Glutamatergic neuron (in vitro differentiated cells): ENCODE measurements at places on chromosomes 7 and 10.

- no peaks in the 10 kb centered on the region for H3K4me1 ChIP-seq
- no peak for DNase-seq
- H3K4me3 ChIP-seq = no peak overlapping the region
- peaks cover 2% of the 10 kb centered on the region for H3K27me3 ChIP-seq
- no peak overlapping the region for H3K27ac ChIP-seq
These were observed 27.9 kb upstream of the NRCAM start for GRCh38 chr7:108484137-108484536.

DNA sequence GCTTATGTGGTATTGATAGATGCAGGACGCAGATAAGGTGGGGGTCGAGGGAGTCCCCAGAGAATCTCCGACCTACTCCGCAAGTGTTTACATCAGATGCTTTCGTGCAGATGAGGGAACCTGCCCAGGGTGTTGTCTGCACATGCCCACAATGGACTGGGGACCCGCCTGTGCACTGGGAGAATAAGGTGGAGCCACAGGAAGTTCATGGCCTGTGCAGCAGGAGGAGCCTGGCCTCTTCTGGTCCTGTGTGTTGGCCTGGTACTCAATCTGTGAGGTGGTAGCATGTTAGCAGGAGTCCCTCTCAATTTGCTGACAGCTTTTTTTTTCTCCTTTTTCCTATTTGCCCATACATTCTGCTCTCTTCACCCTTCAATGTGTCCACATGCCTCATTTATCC, 54.1 kb upstream of the AKR1C1 start:
- peaks cover 15% of the 10 kb centered on the region for H3K36me3 ChIP-seq
- no peak overlapping the region for H3K4me3 ChIP-seq
- DNase-seq = no peak
- H3K27ac ChIP-seq = no peak overlapping the region

GRCh38 chr10:100339236-100339635, 7.8 kb upstream of the SCD start:
- DNase-seq = no peak
- H3K4me3 ChIP-seq = no peak overlapping the region
- peaks cover 8% of the 10 kb centered on the region for H3K27me3 ChIP-seq
- no peaks in the 10 kb centered on the region for H3K36me3 ChIP-seq

DNA sequence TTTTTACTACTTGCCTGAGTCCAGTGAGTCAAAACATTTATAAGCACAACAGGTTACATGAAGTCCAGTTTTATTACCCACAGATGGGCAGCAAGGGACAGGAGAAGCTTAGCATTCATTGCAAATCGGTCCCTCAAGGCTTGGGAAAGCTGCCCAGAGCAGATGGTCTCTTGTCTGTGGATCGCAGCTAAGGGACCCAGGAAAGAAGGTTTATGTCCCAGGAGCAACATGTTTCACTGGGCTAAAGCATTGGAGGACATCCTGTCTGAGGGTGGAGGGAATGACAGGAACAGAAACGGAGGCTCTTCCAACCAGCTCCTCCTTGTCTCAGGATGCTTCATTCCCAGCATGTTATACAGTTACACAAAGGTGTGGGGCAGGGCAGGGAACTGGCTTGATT, 39.3 kb downstream of the TRIM24 start:
- H3K4me3 ChIP-seq = peak overlapping the region; percentile 58
- H3K4me1 ChIP-seq = peaks cover 30% of the 10 kb centered on the region
- no peaks in the 10 kb centered on the region for H3K36me3 ChIP-seq
- H3K27me3 ChIP-seq = peaks cover 3% of the 10 kb centered on the region

DNA sequence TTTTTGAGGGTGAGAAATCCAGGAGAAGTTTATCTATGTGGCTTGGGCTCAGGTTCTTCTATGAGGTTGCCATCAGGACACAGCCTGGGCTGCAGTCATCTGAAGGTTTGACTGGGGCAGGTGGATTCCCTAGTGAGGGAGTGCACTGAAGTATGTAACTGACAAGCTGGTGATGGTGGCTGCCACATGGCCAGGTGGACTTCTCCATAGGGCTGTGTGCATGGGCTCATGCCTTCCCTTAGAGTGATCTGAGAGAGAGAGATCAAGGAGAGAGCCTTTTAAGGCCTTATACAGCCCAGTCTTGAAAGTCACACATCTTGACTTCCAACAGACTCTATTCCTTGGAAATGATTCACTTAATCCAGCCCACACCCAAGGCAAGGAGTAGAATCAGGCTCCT, 266.6 kb upstream of the PITRM1 start:
- DNase-seq = no peak
- no peak overlapping the region for H3K27ac ChIP-seq
- no peak overlapping the region for H3K4me3 ChIP-seq
- H3K4me1 ChIP-seq = no peaks in the 10 kb centered on the region
- no peaks in the 10 kb centered on the region for H3K27me3 ChIP-seq

DNA sequence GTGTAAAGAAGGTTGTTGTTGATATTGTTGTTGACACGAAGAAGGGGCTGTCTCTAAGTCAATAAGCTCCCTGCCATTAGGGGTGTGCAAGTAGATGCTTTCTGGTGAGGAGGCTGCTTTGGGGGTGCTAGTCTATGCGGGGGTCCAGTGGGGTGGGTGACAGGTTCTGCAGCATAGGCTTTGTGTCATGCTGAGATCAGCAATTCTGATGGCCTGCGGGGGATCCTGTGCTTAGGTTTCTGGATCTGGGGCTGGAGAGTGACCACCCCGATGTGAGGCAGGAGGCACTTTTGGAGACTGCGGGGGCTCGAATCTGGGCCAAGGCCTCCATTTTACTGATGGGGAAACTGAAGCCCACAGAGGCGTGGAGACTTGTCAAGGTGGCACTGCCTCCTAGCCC, 5.1 kb downstream of the AQP1 start:
- no peak overlapping the region for H3K27ac ChIP-seq
- no peaks in the 10 kb centered on the region for H3K36me3 ChIP-seq
- peaks cover 9% of the 10 kb centered on the region for H3K27me3 ChIP-seq
- DNase-seq = no peak
- peaks cover 15% of the 10 kb centered on the region for H3K4me1 ChIP-seq

GRCh38 chr10:116490028-116490662, 55.6 kb upstream of the PNLIP start:
- H3K4me3 ChIP-seq = no peak overlapping the region
- no peak for DNase-seq
- H3K4me1 ChIP-seq = peaks cover 2% of the 10 kb centered on the region
- peaks cover 5% of the 10 kb centered on the region for H3K27me3 ChIP-seq
- no peak overlapping the region for H3K27ac ChIP-seq

DNA sequence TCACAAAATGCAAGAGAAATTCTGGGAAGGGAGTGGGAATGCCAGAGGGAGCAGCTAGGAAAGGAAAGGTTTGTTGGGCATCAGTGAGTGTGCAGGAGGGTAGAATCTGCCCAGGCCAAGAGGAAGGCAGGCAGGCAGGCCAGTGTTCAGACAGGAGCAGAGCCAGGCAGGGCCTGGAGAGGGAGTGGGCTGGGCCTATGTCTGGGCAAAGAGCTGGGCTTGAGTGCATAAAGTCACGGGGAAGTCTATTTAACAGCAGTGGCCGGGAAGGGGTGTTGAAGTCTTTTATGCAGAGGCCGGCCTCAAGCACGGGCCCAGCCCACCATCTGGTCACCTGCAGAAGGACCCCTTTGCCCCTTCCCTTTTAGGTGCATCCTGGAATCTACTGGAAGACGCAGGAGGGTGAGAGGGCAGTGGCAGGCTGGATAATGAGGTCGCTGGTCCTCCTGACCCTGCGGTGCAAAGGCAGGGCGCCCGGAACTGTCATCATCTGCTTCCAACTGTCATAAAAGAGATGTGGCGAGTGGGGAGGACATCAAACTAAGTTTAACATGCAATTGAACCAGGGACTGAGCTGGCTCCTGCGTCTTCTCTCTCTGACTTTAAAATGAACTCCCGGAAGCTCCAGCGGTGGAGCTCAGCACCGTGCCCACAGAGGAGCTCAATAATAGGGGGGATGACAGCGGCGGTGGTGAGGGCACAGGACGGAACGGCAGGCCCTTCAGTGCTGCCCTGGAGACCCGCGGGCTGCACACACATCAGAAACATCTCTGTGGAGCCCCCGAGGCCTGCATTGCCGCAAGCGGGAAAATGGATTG, 29.5 kb downstream of the CARD11 start:
- peaks cover 2% of the 10 kb centered on the region for H3K36me3 ChIP-seq
- H3K27ac ChIP-seq = no peak overlapping the region
- peaks cover 4% of the 10 kb centered on the region for H3K27me3 ChIP-seq
- H3K4me1 ChIP-seq = no peaks in the 10 kb centered on the region

DNA sequence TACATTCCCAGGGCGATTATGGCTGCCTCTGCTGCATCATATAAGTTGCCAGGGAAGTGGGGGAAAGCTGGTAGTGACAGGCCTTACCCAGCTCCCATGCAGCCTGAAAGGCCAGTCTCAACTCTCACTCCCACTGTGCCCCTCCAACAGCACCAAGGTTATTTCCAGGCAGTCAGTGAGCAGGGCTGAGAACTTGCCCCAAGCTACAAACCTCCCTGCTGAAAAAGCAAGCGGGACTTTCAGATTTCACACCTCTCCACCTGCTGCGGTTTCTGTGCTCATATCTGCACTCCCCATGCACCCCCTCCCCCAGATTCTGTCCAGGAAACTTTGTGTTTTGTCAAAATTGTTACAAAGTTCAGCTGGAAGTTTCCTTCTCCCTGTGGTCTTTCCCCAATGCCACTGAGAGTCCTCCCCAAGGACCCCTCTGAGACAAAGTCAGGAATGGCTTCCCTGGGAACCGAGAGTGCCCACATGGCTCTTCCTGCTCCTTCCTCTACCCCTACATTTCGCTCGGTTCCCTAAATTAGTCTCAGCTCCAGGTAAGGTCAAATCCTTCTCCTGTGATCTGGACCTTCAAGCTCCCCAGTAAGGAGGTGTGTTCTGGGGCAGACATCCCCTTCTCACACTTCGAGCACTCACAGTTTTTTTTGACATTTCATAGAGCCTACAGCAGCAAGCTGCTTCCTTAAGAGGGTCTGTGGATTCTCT, 25.3 kb upstream of the WNT2 start:
- no peak overlapping the region for H3K4me3 ChIP-seq
- DNase-seq = no peak
- no peak overlapping the region for H3K27ac ChIP-seq
- no peaks in the 10 kb centered on the region for H3K36me3 ChIP-seq
- no peaks in the 10 kb centered on the region for H3K4me1 ChIP-seq

DNA sequence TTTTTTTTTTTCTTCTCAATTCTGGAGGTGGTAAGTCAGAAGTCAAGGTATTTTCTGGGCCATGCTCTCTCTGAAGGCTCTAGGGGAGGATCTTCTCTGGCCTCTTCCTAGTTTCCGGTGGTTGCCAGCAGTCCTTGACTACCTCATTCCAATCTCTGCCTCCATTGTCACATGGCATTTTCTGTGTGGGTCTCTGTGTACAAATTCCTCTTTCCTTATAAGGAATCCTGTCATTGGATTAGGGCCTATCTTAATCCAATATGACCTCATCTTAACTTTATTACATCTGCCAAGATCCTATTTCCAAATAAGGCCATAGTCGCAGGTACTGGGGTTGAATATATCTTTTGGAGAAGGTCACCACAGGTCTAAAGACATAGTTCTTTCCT, 129.3 kb upstream of the PRR15 start:
- no peak overlapping the region for H3K27ac ChIP-seq
- H3K27me3 ChIP-seq = no peaks in the 10 kb centered on the region
- peaks cover 4% of the 10 kb centered on the region for H3K4me1 ChIP-seq
- no peak for DNase-seq

GRCh38 chr10:124221356-124222317, 128.2 kb upstream of the CHST15 start:
- DNase-seq = no peak
- no peak overlapping the region for H3K27ac ChIP-seq
- H3K4me1 ChIP-seq = peaks cover 9% of the 10 kb centered on the region
- peaks cover 4% of the 10 kb centered on the region for H3K27me3 ChIP-seq
